ENCODE measurements at places on chromosomes 3 and 15.
A peak's percentile ranks its signal among the peaks of the same experiment; 100 is the strongest.

GRCh38 chr15:34188711-34189110, 21.2 kb downstream of the KATNBL1 start:
- no peak for DNase-seq

GRCh38 chr3:49132437-49133225, at the start of gene LAMB2:
LAMB2 (minus strand) TSS chr3:49133050; CDS start chr3:49132867, 183 bp downstream.
- peak; percentile 89 for DNase-seq

DNA sequence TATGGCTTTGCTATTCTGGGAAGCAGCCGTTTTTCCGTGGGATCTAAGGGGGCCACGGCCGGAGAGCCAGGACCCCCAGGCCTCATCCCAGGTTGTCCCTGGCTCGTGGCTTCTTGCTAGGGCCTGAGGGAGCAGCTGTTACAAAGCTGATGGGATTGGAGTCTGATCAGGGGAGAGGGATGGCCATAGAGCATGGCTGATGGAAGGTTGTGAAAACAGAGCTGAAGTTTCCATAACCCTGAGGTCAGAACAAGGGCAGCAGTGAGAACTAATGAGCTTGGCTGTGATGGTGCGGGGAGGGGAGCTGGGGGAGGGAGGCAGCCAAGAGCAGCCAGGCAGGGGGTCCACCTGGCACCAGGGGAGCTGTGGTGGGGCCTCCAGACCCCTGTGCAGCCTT, 63.0 kb downstream of the LINGO1 start:
- no peak for DNase-seq

DNA sequence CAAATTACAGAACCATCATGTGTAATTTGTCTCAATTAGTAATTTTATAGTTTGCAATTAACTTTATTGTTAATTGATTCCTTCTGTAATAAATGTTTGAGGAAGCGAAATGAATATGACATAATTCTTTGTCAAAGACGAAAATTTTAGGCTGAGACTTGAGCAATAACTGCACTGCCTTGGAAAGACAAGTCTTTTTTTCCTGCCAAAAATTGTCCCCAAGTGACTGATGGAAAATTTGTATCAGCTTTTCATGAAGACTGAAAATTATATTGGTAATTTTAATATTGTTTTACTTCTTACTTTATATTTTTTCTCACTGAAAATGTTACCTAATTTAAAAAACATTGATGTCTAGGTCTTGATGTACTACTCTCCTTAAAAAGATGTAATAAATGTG, 622.6 kb downstream of the NLGN1 start:
- no peak for DNase-seq

DNA sequence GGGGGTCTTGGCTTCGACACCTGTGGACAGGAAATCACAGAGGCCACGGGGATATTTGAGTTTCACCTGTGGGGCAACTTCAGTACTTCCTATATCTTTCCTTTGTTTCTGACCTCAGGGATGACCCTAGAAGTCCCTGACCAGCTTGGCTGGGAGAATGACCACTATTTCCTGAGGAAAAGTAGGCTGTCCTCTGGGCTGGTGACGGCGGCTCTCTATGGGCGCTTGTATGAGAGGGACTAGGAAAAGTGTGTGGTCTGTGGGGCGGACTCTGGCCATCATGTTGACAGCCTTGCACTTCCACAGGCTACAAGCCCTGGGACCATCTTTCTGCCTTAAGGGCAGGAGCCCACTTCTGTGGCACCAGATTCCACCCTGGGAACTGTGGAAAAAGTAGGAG, 43.7 kb downstream of the BTD start:
- DNase-seq: no peak

- DNase-seq: no peak
These were observed 420.6 kb upstream of the RBMS3 start for GRCh38 chr3:28860307-28860706.

Data from hepatic stellate cell (primary cell).